ENCODE measurements at places on chromosomes 6 and 20.

DNA sequence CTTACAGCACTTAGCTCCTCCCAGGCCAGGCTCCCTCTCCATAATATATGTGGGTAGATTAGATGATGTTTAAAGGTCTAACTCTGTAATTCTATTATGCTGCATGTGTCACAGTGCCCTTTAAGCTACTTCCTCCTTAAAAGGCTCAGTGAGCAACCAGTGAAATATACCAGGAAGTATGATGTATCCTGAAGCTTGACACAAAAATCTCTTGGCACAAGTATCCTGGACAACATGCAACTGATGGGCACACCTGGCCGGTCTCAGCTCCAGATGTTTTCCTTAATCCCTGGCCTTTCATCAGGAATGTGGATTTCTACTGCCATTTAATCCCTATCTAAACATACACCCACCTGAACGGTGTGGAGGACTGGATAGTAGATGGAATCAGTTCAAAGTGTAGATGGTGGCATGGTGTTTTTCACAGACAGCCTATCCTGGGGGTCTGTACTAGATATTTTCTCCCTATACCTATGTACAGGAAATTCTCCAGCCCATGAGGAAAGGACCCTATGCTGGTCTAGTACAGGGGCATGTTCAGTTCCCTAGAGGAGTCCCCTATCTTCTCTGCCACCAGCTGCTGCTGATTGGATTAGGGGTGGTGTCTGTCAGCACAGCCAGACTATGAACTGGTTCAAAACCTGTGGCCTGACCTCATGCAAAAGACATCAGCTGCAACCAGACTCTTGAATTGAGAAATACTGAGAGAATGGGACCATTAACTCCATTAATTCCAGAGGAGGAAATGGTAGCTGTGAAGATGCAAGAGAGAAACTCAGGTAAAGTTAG, 59.4 kb upstream of the CITED2 start:
- no peak for DNase-seq

DNA sequence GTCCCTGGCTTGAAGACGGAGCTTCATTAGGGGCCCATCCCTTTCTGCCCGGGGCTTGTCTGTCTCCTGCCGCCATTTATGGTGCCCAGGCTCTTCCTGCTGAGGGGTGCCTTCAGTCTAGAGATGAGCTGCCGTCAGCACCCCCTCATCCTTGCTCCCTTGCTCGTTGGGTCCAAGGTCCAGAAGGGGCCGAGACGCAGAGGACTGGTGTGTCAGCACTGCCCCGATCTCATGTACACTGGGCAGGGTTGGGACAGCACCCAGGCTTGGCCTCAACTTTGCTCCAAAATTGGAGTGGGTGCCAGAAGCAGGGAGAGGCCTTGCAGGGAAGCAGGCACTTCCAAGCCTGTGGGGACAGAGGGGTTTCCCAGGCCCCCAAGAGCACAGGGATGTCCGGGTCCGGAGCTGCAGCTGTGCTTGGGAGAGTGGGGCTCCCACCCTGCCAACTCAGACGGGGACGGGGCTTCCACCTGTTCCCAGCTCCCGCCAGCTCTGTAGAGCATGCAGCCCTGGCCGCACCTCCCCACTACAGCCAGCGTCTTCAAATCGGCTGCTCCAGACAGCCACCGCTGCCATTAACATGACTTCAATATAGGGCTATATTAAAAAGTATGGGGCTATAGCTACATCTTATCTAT, 488.8 kb downstream of the TENT5A start:
- DNase-seq, result no peak

- no peak for DNase-seq
These were observed 289.7 kb downstream of the HTR1B start for GRCh38 chr6:77173472-77174074.

DNA sequence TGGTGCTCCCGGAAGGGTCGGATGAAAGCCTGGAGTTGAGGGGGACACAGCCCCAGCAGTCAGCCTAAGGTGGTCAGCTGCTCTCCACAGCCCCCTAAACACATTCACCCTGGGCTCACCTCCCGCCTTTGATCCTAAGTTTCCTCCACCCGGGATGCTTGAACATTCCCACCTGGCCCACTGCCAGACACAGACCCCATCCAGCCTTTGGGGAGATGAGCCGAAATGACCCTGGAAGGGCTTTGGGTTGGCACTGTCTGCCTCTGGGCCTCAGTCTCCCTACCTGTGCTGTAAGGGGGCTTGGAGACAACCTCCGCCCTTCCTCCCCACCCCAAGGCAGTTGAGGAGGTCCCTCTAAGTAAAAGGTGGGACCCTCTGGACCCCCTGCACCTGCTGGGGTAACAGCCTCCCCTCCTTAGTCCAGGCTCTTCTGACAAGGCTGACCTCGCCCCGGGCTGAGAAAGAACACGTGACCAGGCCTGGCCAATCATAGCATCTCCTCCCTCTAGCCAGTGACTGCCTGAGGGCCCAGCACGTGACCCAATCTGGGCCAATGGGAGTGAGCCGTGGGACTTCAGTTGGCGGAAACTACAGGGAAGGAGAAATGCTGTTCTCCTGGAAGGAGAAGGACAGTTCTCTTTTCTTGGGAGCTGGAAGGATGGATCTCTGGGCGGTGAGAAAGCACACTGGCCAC, 16.9 kb upstream of the UBE2V1 start:
- no peak for DNase-seq

DNA sequence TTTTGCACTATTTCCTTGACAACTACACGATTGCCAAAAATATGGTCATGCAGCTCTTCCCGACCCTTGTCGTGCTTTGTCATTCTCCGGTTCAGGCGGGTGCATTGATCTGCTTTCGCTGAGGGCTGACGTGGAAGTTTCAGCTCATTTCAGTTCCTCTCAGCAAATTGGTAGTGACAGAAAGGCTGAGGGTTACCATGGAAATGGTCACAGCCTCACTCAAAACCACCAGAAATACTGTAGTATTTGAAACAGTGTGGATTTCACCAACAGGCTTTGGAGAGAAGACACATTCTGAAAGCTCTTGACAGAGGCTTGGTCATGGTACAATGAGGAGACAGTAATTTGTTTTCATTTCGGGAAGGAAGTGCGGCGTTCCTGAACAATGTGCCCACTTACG, 99.7 kb upstream of the EXOC2 start:
- DNase-seq, result no peak

GRCh38 chr6:99846006-99846405, 148.0 kb downstream of the MCHR2 start:
- DNase-seq, result no peak

- no peak for DNase-seq
These were observed 17.1 kb downstream of the TTLL2 start for GRCh38 chr6:167341665-167342655.

DNA sequence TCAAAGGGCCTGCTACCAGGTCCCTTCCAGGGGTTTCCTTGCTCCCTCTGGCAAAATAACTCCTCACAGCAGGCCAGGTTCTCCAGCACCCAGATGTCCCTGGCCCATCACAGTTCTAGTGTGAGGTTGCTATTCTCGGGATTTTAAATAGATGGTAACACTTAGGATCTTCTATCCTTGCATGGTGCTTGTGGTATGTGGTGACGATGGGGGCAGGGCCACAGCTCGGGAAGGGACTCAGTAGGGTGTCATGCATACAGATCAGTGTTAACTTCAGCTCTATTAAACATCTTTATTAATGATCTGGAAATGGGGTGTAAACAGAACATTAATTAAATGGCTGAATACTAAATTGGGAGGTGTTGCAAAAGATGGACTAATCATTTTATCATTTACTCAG, 323.8 kb downstream of the QKI start:
- no peak for DNase-seq

- no peak for DNase-seq
These were observed 42.7 kb downstream of the SOD2 start for GRCh38 chr6:159650314-159650713.

GRCh38 chr6:98323605-98324004, 510.8 kb upstream of the POU3F2 start:
- DNase-seq, result no peak

DNA sequence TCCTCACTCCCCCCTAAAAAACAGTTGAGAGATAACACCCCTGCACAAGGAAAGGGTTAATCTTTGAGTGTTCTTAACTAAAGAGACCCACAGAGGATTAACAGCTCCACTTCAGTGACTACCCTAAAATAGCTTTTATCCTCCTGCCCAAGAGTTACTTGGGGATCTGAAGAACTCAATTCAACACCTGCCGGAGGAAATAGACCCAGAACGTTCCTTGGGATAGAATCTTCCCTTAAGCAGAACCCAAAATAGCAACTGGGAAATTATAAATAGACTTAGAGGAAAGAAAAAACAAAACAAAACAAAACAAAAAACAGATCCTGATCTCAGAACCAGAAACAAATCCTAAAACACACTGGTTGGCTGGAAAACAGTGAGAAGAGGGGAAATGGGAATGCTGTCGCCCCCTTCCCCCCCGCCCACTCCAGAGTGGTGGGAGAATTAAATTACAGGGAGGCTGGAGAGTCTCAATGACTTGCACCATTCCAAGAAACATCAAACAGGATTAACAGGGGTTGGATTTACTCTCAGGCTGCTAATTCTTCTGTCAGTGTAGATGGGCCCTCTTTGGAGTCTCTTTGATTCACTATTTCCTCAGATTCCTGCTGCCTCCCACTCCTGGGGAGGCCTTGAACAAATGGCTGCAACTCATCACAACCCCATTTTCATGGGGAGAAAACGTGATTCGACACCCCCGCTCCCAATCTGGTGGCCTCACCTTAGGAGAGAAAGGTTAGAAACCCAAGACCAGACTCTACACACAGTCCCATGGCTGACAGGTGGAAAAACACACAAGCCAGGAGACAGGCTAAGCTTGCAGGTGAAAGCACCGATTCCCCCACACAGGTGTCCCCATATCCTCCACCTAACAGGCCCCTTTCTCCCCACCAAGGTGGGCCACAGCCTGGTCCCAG, 1.4 kb downstream of the PLAGL2 start:
- DNase-seq, result no peak

GRCh38 chr20:5888041-5888440, 62.3 kb downstream of the TRMT6 start:
- no peak for DNase-seq

DNA sequence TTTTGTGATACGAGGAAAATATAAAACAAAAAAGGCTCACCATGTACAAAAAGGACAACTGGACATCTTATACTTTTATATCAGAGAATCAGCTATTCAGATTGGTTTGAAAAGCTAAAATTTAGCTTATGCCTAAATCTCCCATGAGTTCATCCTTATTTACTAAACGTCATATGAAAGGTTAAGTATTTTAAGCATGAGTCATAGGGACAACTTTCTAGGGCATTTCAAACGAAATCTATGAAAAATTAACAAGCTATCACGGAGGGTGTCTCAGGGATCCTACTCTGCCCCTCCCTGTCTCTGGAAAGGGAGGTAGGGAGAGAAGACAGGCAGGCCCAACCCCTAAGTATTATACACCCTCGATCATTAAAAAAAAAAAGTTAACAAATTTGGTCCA, 124.1 kb upstream of the LOC128125822 start:
- DNase-seq, result no peak

DNA sequence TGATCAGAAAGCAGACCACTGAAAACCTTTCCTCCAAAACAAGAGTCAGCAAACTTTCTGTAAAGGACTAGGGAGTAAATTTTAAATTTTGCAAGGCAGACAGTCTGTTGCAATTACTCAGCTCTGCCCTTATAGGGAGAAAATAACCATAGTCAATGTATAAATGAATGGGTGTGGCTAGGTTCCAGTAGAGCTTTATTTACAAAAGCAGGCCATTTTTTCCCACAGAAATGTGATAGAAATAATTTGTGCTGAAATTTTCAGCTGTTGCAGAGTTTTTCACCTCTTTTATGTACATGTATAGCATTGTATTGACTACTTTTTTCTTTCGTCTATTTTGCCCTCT, 7.7 kb downstream of the AMD1 start:
- no peak for DNase-seq

DNA sequence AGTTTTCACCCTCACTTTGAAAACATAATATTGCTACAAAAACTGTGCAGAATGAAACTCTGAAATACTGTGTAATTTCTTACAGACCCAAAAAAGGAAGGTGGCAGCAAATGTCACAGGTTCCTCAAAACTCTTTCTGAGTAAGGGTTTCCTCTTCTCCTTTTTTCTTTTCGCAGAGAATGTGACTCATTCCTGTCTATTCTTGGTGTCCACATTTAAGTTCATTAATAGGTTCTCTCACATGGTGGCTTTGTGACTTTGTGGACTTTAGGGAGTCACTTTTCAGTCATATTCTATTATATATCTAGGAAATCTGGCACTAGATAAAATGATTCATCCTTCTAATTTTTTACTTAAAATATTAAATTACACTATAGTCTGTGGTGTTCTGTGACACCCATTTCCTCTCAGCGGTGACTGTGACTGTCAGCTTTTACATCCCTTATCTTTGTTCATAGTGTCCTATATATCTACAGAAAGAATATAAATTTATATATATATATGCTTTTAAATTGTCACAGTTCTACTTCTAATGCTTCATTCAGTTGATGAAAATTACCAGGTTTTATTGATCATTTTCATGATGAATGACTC, 126.8 kb upstream of the HCRTR2 start:
- DNase-seq, result no peak

DNA sequence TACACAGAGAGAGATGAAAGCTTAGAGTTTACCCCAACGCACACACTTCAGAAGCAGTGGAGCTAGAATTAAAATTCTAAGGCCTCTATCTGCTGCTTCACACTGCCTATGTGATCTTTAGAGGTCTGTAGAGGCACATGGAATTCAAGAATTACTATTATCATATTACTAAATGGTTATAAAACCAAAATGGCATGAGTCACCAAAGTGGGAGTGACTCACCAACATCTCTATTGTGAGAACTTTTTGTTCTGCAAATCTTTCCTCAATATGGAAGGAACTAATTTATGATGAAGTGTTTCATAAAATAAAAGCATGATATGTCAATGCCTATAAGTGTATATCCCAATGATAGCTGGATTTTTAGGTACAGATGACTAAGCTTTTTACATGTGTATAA, 28.5 kb upstream of the TMEM244 start:
- DNase-seq, result no peak

- DNase-seq, result no peak
These were observed 26.2 kb upstream of the TCFL5 start for GRCh38 chr20:62887860-62888239.

DNA sequence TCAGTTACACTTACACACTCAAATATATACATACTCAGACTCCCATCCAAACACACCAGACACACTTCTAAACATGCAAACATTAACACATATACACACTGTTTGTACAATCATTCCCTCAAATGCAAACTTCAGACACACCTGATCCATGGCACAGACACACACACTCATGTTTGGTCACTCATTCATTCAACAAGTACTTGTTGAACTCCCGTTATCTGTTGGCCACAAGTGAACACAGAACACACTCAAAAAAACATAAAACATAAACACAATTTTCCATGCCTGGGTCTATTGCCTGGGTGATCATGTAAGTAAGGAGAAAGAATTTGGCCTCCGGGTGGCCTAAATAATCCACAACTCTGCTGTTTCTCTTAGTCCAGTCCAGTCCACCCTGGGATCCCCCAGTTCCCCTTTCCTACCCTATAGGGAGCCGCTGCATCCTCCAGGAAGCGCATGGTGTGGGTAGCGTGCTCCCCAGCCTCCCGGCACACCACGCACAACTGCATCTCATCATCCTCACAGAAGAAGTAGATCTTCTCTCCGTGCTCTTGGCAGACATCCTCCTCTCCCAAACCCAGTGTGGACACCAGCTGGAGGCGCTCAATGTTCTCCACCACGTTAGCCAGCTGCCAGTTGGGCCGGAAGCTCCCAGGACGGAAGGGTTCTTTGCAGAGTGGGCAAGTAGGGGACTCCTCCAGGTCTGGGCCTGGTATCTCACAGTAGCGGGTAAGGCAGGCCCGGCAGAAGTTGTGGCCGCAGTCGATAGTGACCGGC, 815 bp downstream of the TRIM10 start:
- DNase-seq, result no peak
